ENCODE measurements at places on chromosomes 2 and 18.

DNA sequence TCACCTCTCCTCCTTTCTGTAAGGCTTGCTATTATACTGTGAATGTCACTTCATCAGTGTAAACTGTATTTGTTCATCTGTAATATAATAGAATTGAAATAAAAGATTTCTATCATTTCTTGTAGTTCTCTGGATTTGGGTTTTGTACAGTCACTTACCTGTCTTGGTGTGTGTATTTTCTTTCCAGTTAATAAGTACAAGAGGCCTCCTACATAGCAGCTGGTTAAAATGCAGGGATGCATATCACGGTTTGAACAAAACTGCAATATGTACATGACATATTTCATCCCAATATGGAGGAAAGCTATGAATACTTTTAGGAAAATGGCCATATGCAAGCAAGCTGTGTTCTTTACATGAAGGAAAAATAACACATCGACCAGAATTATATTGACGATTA, 5.4 kb upstream of the STAT1 start:
- DNase-seq = no peak

- DNase-seq = no peak
These were observed 2.9 kb downstream of the TBR1 start for GRCh38 chr2:161418715-161419637.

DNA sequence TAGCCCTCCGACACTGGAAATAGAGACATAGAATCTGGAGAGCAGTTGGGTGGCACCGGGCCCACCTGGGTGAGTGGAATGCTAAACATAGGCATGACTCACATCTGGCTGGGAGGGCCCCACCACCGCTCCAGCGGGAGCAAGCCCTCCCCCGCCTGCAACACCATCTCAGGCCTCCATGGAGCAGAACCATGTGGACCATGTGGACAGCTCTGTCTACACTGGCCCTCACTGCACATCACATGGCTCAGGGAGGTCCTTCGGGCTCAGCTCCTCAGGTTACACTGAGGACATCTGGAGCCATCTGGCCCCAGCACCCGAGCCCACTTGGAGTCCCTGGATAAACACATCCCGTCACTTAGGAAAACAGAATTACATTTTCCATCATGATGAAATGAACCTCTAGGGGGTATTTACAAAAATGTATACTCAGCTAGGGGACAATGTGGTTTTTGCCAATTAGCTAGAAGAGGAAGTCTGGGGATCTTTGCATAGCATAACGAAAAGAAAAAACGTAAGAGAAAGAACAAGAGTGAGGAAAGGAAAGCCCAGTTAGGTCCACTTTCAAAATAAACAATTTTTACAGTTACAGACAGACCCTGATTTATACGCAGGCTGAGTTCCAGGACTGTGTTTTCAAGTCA, 30.7 kb upstream of the MLPH start:
- no peak for DNase-seq

GRCh38 chr18:58058720-58059119, 14.7 kb downstream of the NEDD4L start:
- no peak for DNase-seq

DNA sequence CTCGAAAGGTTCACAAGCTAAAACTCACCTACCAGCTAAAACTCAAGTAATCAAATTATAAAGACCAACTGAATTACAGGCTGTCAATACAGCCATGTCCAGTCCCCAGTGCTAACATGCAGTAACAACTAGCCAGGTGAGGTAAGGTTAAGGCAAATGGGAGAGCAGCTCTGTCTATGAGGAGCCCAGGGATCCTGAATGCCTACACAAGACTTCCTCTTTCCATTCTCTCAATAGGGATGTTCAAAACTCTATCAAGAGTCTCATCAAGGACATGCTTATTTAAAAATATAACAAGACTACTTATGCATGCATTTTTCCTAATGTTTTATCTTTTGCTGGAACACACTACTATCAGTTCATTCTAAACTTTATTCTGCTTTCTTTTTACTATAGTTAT, 20.4 kb downstream of the REV1 start:
- DNase-seq = no peak

All from activated naive CD4-positive, alpha-beta T cell treated with anti-CD3 and anti-CD28 coated beads, Interleukin-2, amount 50 U/mL, for 16 hours (primary cell).